ENCODE measurements at places on chromosomes 7 and 10. TPM values are rescaled to one million over a fixed set of nuclear protein-coding genes. Genes with fewer than 3 reads are reported as not detected.

GSAP gene
- 0.62 TPM for total RNA-seq

GTF2IRD1 gene
- 5.8 TPM for total RNA-seq

VSTM4 gene
- total RNA-seq: 5.3 TPM

BZW2 gene
- total RNA-seq: 78.5 TPM

LIPF gene
- not detected for total RNA-seq

MBL2 gene
- not detected for total RNA-seq

PNLIP gene
- not detected for total RNA-seq

TSC22D4 gene
- 43.4 TPM for total RNA-seq

All from cardiac ventricle fibroblast (primary cell).